Mesothelial cell of epicardium (in vitro differentiated cells): ENCODE measurements at places on chromosomes 5 and 9. TPM values are rescaled to one million over a fixed set of nuclear protein-coding genes. Genes with fewer than 3 reads are reported as not detected.

HMCN2 gene
- total RNA-seq, result 5.8 to 6.5 TPM (median 6.0 TPM) in 3 replicates

RGS7BP gene
- total RNA-seq, result 0.69 to 1.5 TPM (median 1.0 TPM) in 3 replicates

- no peak overlapping the region for H3K4me3 ChIP-seq
- no peaks in the 10 kb centered on the region for H3K27me3 ChIP-seq
- H3K36me3 ChIP-seq, result no peaks in the 10 kb centered on the region
- H3K27ac ChIP-seq, result no peak overlapping the region
- DNase-seq, result peak; percentile 38
Measured at GRCh38 chr5:111158105-111158744, 66.0 kb upstream of the CAMK4 start.

GRCh38 chr5:149521739-149522685, 29.2 kb downstream of the CSNK1A1 start:
- H3K4me3 ChIP-seq, result no peak overlapping the region
- H3K4me1 ChIP-seq, result peaks cover 19% of the 10 kb centered on the region
- H3K27me3 ChIP-seq, result no peaks in the 10 kb centered on the region
- H3K27ac ChIP-seq, result peak overlapping the region; percentile 11

DNA sequence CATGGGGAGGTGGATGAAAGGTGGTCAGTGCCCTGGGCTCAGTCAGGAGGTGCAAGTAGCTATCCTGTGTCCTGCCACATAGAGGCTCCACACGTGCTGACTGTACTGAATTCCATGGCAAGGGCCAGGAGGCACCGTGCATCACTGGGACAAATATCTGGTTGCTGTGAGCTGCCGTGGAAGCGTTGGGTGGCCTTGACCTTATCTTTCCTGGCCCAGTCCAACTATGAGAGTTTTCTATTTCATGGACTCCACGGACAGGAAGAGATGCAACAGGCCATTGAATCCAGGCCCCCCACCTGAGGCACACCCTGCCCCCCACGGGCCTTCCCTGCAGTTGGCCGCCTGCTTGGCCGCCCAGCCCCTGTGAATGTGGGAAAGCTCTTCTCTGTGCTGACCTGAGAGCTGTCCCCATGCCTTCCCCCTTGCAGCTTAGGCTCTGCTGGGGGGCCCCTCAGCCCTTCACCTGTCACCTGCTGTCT, 1.7 kb downstream of the GRHPR start:
- no peak for DNase-seq
- no peaks in the 10 kb centered on the region for H3K27me3 ChIP-seq
- peaks cover 19% of the 10 kb centered on the region for H3K4me1 ChIP-seq
- peak overlapping the region; percentile 94 for H3K4me3 ChIP-seq
- H3K27ac ChIP-seq, result peak overlapping the region; percentile 98

- no peak for DNase-seq
- H3K4me1 ChIP-seq, result peaks cover 2% of the 10 kb centered on the region
- H3K27me3 ChIP-seq, result peaks cover 2% of the 10 kb centered on the region
- H3K27ac ChIP-seq, result no peak overlapping the region
Measured at GRCh38 chr9:3857673-3858072, 331.9 kb upstream of the RFX3 start.

- H3K36me3 ChIP-seq, result no peaks in the 10 kb centered on the region
- peaks cover 12% of the 10 kb centered on the region for H3K4me1 ChIP-seq
- DNase-seq, result no peak
- peak overlapping the region; percentile 78 for H3K27ac ChIP-seq
- no peak overlapping the region for H3K4me3 ChIP-seq
Measured at GRCh38 chr5:55897206-55897894, 46.2 kb downstream of the IL31RA start.

DNA sequence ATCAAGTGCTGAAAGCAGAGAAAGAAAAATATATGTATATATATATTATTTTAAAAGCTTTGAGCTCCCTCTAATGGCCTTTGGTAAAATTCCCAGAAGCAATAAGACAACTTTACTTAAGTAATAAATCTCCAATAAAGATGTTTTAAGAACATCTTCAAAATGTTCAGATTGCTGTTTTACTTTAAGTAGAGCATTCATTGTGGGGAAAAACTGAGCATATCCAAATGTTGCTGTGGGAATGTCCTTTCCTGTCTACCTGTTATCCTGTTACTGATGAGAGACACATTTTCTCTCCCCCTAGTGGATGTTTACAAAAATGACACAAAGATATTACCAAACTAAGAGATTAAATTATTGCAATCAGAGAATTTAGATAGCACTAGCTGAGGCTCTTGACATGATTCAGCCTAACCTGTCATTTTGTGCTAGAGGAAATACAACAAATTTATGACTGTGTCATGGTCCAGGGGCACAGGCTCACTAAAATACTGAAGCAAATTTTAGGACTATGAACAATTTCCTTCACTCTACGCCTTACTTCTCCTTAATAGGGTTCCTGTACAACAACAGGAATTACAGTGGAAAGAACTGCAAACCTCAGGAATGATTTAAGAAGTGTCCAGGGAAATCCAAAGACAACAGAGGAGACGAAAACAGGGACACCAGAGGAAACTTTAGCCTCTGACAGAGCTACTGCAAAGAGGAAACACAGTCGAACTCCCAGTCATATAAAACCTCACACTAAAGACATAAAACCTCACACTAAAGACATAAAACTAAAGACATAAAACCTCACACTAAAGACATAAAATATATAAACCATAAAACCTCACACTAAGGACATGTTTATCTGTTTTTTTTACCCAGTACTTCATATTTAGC, 24.3 kb upstream of the PRRC1 start:
- no peak for DNase-seq
- no peak overlapping the region for H3K4me3 ChIP-seq

GRCh38 chr5:154390746-154391359, 54.9 kb upstream of the SAP30L start:
- no peak overlapping the region for H3K27ac ChIP-seq
- H3K4me1 ChIP-seq, result peaks cover 15% of the 10 kb centered on the region
- no peak overlapping the region for H3K4me3 ChIP-seq
- H3K36me3 ChIP-seq, result no peaks in the 10 kb centered on the region
- no peak for DNase-seq
